ENCODE measurements at places on chromosomes 5 and 9. TPM values are rescaled to one million over a fixed set of nuclear protein-coding genes. Genes with fewer than 3 reads are reported as not detected.
A peak's percentile ranks its signal among the peaks of the same experiment; 100 is the strongest.

DNA sequence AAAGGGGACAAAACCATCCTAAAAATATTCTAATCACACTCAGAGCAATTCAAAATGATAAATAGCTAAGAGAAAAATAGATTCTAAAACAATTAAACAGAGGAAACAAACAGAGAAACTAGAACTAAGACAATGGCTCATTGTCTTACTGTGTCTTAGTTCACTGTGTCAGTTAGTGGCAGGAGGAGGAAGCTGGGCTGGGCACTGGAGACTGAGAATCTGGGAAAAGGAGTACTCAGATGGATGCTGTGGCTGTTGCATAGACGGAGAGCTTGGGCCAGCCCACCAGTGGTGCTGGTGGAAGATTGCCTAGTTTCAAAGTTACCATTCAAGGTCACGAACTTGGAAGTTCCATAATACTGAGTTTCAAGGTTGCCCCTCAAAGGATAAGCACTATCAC, 94.7 kb upstream of the IFNK start:
- no peak for DNase-seq

DNA sequence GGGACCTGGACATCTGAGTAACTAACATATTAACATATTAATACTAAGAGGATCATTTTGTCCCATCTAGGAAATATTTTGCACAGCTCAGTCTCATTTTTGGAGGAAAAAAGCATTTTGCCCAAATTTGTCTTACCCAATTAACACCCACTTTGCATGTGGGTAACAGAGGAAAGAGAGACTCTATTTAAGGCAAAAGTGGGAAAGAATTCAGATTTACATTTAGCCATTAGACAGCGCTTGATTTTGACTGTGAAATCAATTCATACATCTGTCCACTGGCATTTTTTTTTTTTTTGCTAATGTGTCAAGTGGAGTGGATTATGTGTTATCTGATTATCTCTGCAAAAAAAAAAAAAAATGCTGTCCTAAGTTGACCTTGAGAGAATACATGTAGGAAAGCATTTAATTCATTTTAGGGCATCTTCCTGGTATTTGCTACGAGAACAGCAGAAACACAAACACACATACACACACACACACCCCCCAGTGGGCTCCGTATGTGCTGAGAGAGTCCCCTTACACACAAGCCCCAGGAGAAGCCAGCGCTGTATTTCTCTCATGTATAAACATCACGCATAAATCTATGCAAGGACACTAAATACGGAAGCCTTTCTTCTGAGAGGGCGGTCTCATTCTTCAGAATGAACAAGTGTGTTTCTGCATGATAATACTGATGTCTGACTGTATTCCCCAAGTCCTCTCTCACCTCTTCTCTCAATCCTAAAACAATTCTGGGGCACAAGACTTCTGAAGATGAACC, 202.0 kb upstream of the KLF9 start:
- no peak for DNase-seq

DNA sequence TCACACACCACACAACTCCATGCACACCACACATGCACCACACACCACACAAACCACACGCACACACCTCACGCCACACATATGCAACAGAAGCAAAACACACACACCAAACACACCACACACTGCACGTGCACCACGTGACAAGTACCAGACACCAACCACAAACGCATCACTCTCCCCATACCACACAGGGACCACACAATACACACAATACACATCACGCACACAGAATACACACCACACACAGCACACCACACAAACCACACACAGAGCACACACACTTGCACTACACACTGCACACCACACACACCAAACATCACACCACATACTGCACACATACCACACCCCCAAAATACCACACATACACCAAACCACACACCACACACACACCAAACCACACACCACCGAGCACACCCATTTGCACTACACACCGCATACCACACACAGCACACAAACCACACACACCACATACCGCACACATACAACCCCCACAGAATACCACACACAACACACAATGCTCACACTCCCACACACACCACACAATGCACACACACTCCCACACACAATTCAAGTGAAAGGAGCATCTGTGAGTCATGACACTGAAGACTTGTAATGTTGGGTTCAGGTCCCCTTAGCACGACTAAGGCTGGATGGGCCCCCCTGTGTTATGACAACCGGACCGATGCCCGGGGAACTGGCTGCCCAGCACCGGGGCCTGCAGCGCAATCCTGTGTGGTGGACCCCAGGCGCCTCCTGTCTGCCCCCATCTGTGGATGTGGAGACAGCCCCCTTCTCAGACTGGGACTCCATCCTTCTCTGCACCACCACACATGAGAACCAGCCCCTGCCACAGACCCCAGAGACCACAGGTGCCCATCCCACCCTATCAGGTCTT, 6.0 kb upstream of the ZDHHC11 start:
- no peak for DNase-seq

- DNase-seq: no peak
Measured at GRCh38 chr9:116952436-116952810, 265.3 kb downstream of the TRIM32 start.

DNA sequence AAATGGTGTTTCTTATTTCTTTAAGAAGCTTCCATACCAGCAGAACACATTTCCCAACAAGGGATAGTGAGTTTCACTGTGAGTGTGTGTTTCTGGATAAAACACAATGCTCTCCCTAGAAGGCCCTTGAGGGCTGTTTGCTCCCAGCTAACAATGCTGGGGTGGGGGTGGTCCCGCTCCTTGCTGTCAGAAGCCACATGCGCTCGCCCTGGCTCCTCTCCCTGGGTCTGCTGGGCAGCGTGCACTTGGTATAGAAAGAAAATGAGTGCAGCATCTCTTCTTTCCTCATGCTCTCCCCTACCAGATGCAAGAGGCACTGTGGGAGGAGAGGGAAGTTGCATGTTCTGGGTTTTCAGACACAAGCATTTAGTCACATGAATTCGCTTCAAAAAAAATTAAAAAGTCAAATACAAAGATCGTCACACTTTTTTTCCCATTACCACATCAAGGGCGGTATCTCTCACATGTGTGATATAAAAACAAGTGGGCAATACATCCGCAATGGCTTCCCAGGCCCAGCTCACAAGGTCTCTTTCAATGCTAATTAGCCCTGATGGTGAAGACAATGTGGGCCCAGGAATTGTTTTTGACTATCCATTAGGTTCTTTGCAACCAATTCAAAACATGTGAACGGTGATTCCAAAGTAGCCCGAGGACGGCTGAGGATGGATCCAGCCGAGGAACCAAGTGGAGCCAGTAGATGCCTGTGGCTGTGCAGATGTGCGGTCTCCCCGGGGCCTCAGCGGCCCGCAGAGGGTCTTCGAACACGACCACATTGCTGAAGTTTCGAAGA, 603.6 kb downstream of the IRX1 start:
- no peak for DNase-seq

DNA sequence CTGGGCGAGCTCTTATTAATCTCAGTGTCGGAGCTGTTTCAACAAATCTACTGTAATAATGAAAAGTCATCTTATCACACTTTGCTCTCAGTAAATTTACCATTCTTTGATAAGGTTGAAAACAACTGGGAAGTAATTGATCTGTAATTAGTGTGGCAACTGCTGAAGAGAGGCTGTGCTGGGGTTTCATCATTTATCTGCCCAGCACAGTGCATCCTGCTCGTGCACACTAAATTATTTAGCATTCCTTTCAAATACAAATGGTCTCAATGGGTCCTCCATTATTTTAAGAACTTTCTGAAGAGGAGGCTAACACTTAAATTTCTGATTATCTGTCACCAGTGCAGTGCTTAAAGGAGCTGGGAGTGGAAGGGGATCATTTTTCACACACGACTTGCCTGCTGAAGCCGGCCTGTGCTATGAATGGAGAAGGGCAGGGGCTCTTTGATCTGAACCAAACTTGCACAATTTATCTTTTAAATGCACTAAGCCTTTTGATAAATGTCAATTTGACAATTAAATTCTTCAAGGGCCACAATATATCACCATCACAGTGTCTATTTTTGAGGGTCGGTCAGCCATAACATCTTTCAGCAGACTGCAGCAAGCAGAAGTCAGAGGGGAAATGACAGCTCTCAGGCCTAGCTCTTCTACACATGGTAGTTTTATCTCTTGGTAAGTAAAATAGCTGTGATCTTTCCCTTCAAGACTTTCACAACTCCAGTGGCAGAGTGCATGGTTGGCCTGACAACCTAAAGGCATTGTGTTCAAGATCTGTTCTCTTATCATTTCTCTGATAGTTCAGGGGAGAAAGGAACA, 106.4 kb upstream of the EFNA5 start:
- DNase-seq: no peak

DNA sequence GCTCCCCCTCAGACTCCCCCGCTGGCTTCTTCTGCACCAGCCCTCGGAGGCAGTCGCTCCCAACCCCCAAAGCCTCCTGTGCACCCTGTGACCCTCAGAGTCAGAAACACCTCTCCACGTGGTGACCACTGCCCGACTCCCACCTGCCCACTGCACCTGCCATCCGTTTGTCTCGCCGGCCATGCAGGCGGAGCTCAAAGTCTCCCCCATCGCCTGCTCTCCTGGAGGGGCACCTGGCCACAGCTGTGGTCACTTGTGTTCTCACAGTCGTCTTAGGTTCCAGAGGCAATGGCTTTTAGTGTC, 38.2 kb downstream of the MRPL36 start:
- DNase-seq: no peak

DNA sequence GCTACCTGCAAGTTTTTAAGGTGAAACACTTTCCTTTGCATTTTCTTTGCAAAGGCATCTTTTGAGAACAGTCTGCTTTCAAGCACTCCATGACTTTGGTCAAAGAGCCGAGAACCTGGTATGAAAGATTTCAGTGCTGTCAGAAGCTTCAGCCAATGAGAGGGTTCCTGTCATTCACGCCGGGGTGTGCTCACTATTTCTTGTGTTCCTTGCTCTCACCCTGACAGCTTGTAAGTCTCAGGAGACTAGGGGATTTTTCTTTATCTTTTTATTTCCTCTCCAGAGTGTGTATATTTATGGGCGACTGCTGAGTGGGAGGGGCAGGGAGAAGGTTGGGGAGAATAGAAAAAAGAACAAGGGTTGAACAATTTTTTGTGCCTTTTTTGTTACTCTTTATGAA, 334.0 kb downstream of the PSAT1 start:
- DNase-seq: no peak

- DNase-seq: no peak
Measured at GRCh38 chr5:143682246-143682905, 129.6 kb upstream of the HMHB1 start.

DNA sequence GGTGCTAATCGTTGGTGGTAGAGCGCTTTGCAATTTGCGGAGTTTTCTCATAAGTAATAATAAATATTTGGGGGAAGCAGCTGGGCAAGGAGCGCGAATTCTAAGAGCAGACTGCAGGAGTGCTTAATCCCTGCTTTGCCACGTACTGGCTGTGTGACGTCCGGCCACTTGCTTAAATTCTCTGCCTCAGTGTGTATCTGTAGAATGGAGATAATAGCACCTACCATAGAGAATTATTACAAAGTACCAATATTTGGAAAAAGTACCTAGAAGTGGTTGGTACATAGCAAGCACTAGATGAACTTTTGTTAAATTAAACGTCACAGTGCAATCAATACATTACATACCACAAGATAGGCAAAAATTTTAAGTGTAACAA, 598 bp upstream of the TMED7 start:
- no peak for DNase-seq

GRCh38 chr5:137743031-137743640, 7.2 kb upstream of the KLHL3 start:
- DNase-seq: peak; percentile 23

DNA sequence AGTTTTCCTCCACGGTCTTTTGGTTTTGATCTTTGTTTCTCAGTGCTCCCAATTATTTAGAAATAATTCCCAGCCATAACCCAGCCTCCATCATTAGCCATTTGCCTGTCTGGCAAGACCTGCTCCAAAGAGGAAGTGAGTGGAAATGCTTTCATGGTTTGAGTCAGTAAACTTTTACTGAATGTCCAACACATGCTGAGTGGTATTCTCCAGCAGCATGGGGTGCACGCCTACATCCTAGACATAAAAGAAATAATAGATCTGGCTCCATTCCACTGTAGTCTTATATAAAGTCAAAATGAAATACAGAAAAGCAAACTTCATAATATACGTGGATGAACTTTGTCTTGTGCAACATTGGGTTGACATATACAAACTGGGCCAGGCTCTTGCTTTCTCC, 757.2 kb downstream of the TLE1 start:
- DNase-seq: no peak

GRCh38 chr5:69042915-69043654, 50.7 kb upstream of the SLC30A5 start:
- peak; percentile 61 for DNase-seq

DNA sequence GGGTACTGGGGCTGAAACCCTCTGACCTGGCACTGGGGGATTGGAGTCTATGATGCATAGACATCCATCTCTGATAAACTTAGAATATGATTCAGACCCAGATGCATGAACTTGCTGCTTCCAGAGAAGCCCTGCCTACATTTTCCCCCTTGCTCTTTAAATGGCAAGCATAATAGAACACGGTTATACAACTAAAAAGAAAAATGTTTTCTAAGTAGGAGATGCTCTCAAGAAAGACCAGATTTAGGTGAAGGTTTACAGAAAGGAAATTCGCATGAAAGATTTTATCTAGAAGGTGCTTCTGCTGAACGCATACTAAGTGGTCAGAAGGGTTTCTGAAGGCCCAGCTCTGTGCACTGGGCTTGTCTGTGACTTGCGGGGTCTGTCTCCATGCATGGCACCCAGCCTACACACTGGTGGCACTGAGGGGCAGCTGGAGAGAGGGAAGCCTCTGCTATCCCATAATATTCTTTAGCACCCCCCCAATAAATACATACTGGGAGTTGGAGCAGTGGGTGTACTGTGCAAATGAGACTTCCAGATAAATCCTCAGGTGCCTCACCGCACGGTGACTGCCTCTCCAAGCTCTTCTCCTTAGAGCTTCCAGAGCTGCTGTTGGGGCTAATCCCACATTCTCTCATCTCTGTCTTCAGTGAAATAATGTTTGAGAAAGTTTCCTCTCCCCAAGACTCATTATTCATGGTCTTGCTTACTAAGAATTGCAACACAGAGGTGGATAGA, 114.6 kb downstream of the FSTL4 start:
- DNase-seq: no peak

Gene ANKRD18B
- not detected for total RNA-seq

Gene VLDLR
- total RNA-seq: 19.6 TPM

Gene SH2D3C
- 4.7 TPM for total RNA-seq

Gene PLPP7
- total RNA-seq: 146 TPM

Gene ARL14EPL
- total RNA-seq: 0.11 TPM

Gene CDKN2B
- total RNA-seq: 13.3 TPM

Gene MCTP1
- 6.1 TPM for total RNA-seq

Gene SAXO1
- 0.20 TPM for total RNA-seq

Gene SIT1
- total RNA-seq: not detected

Gene KIF27
- total RNA-seq: 1.7 TPM

Gene SPINK5
- not detected for total RNA-seq

Gene OMD
- 1.2 TPM for total RNA-seq

Data from gastrocnemius medialis (tissue), 4 donors.